ENCODE measurements at places on chromosomes 5 and 9.

- DNase-seq = no peak
These were observed 8.4 kb upstream of the RGS3 start for GRCh38 chr9:113454914-113455761.

DNA sequence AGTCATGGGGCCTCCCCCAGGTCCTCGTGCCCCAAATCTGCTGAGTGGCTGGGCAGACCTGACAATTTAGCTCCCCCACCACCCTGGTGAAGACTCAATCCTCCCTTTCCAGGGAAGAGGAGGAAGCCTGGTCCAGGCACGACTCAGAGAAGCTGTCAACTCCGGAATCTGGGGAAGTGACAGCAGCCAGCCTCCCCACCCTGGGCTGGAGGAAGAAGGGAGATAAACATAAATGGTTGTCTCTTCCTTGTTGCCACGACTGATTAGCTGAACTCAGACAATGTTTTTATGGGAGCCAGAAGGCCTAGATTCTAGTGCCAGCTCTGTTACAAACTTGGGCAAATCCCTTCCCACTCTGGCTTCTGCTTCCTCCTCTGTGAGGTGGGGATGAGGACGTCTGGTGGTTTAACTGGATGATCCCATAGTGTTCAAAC lies 15.4 kb downstream of the CCDC69 start:
- no peak for DNase-seq

- no peak for DNase-seq
These were observed 1.2 kb upstream of the NSD1 start for GRCh38 chr5:177132136-177133095.

- no peak for DNase-seq
These were observed 112.2 kb downstream of the RPS23 start for GRCh38 chr5:82165740-82166530.

GRCh38 chr9:15377625-15378540 lies 44.8 kb upstream of the SNAPC3 start:
- no peak for DNase-seq

DNA sequence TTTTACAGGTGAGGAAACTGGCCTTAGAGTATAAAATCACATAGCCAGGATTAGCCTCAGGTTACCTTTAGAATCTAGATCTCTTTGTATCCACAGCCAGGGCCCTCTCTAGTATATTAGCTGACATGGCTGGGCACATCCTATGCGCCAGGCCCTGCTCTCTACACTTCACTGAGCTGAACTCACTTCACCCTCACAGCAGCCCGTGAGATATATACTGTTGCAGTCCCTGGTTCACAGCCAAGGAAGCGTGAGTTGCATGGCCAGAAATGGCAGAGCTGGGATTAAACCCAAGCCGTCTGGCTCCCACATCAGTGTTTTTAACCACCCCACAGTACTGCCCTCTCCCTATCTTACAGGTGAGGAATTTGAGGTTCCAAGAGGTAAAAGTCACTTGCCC lies 58.4 kb downstream of the DAB2IP start:
- no peak for DNase-seq

DNA sequence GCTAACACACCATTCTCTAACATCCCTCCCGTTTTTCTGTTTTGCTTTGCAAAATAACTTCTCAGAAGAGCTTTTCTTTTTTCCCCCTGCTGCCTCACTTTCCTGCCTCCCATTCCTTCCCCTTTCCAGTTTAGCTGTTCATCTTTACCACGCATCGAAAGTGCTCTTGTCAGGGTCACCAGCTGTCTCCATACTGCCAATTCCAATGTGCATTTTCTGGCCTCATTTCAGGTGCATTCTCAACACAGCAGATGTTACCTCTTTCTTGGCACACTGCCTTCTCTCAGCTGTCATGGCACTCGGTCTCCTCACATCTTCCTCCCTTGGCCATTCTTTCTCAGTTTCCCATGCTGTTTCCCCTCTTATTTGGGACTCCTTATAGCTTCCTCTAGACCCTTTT lies 9.5 kb downstream of the ARSK start:
- DNase-seq = no peak

- no peak for DNase-seq
These were observed 60.1 kb upstream of the ZNF622 start for GRCh38 chr5:16525651-16526050.

GRCh38 chr5:68015381-68016302 lies 199.9 kb upstream of the PIK3R1 start:
- no peak for DNase-seq

GRCh38 chr9:76027416-76027815 lies 136.9 kb downstream of the PCSK5 start:
- DNase-seq = no peak

DNA sequence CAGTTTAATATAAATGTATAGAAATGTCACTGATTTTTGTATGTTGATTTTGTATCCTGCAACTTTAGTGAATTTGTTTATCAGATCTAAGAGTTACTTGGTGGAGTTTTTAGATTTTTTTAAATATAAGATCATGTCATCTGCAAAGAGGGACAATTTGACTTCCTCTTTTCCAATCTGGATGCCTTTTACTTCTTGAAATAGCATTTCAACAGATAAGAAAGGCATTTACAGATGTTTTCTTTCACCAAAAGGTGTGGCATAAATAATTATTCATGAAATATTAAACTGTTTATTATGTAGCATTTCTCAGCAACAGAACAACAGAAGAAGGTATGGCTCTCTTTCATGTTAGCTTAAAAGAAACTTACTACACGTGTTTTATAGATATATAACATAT lies 34.9 kb upstream of the NIPBL start:
- no peak for DNase-seq

GRCh38 chr5:91166059-91166807 lies 216.9 kb downstream of the ARRDC3 start:
- DNase-seq = no peak

DNA sequence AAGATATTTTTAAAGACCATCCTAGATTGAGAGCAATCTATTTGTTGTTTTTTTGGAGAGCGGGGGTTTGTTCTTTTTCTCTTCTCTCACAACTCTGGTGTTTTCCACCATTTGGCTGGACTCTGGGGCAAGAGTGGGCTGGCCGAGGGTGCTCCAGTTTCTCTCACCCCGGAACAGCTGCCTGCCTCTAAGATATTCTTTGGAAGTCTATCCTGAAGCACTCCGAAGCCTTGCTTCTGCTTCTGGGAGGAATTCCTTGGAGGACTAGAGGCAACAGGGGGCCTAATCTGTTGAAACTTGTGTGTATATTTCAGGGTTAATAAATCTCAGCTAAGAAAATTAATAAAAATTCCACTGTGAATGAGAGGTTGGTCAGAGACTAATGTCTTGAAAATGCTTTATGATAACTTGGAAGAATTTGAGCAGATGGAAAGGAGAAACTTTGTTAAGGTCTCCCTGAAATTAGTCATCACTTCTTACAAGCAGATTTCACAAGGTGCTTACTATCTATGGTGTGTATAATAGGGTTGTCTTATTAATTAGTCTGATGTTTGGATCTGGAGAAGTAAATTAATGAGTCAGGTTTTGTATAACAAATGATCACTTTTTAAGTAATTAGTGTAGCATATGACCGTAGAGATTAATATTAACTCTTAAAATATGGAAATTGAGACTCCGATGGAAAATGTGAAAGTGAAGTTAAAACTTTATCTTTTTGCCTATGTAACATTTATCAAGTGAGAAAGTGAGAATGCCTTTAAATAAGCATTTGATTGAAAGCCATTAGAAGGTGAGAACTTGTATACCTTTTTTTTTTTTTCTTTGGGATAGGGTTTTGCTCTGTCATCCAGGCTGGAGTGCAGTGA lies 4.0 kb downstream of the MAN2A1 start:
- no peak for DNase-seq

DNA sequence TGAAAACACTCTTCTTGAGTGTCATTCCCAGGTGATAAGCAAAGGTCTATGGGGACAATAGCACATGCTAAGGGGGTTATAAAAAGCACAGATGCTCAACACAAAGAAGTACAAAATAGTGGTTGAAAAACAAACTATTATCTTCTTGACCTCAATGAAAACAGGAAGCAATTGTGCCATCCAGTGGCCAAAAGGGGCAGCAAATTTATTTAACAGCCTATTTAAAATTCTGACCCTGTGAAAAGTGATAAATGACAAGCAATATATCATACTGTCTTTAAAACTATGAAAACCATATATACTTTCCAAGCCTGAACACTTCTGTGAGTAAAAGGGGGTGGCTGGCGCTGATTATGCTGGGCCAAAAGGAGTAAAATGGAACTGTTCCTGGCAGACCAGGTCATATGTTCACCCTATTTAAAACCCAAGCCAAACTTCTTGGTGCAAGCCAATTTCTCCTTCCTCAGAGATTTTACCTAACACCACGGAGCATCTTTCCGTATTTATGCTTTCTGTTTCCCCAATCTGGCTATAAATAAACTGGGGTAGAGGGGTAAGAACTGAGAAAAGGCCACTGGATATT lies 29.7 kb downstream of the TEX10 start:
- DNase-seq = peak; percentile 2

GRCh38 chr5:171826132-171826531 lies 40.5 kb downstream of the SMIM23 start:
- no peak for DNase-seq

GRCh38 chr5:164680216-164680615 lies 1174.8 kb downstream of the MAT2B start:
- no peak for DNase-seq

- no peak for DNase-seq
These were observed 718 bp downstream of the QSOX2 start for GRCh38 chr9:136244969-136245218.

- DNase-seq = no peak
These were observed 120.1 kb upstream of the TMEM161B start for GRCh38 chr5:88388476-88389337.

DNA sequence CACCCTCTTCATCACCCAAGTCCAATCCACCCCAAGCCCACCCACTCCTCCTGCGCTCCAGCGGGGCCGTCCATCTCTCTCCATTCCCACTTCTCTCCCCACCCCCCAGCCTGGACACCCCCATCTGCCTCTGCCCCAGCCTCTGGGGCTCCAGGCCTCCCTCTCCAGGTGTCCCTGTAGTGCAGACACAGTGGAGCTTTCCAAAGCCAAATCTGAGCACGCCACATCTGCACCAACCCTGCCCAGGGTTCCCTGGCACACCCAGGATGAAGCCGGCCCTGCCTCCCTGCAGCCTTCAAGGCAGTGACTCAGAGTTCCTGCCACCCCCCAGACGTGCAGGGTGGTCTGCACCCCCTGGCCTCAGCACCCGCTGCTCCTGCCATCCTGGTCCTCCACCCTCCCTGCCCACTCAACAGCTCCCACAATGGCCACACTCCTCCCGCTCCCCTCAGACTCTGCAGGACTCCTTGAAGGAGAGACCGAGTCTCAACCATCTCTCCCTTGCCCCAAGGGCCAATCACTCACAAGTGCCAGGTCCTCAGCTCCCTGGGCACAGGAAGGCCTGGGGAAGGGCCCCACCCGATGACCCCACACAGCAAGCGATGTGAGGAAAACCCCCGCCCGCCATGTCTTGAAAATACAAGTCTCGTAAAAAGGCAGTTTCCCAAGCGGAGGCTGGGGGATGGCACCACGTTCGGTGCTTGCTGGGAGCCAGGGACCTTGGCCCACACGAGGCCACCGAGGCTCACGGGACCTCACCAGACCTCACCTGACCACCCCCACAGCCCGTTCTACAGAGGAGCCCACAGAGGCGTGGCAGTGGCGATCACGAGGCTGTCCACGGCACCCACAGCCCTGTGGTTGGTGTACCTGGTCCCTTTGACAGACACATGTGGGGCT lies 22.2 kb downstream of the VAV2 start:
- no peak for DNase-seq

GRCh38 chr9:13627502-13627901 lies 348.0 kb upstream of the MPDZ start:
- no peak for DNase-seq

DNA sequence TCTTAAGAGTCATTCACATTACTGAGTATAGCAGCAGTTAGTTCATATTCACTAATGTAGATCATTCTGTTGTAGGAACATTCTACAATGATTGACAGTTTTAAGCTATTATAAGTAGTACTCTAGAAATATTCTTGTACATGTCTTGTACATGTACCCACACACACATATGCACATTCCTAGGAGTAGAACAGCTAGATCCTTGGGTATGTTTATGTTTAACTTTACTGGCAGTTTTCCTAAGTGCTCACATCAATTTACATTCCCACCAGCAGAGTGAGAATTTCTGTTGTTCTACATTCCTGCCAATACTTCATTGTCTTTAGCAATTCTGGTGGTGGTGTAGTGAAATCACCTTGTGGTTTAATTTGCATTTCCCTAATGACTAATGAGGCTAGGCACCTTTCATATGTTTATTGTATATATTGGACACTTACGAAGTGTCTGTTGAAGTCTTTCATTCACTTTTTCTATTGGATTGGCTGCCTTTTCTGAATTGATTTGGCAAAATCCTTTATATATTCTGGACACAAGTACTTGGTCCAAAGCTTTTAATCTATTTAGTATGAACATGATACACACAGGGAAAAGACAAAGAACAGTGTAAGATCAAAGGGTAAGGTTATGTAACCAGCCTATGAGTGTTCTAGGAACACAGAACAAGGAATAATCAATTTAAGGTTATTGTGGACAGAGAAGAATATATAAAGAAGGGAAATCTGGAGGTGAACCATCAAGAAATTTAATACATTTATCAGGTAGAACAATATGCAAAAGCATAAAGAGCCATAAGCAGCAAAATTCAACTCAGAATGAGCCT lies 95.6 kb downstream of the MLLT3 start:
- no peak for DNase-seq

- DNase-seq = no peak
These were observed 11.6 kb upstream of the RNU6ATAC start for GRCh38 chr9:134175808-134176598.

- DNase-seq = no peak
These were observed 99.5 kb upstream of the MSX2 start for GRCh38 chr5:174624733-174625522.

DNA sequence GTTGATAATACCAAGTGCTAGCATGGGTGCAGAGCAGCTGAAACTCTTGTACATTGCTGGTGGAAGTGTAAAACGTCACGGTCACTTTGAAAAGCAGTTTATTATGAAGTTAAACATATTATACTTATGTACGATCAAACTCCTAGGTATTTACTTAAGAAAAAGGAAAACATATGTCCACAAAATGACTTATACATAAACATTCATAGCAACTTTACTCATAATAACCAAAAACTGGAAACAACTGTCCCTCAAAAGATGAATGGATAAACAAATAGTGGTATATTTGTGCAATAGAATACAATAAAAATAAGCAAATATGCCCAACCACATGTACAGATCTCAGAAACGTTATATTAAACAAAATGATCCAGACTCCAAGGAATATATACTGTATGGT lies 92.3 kb upstream of the TRIO start:
- no peak for DNase-seq

DNA sequence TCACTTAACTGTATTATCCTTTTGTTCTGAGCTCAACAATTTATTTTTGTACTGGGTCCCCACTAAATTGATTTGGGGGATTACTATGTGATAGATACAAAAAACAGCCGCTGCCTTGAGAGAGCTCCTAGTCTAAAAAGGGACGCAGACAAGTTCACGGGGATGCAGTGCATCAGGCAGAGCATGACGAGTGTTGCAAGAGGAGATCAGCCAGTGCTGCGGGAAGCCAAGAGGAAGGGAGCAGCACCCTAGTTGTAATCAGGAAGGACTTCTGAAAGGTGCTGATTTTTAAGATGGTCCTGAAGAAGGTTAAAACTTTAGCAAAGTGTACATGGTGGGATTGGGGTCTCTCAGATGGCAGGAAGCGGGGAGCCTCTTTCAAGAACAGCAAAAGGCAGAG lies 15.8 kb downstream of the GALNT10 start:
- DNase-seq = no peak

All from stimulated activated CD4-positive, alpha-beta T cell treated with anti-CD3 and anti-CD28 coated beads, Interleukin-12 subunit alpha, Interleukin-12 subunit beta, amount 100 ng/mL, for 24 hours (primary cell).